Left renal cortex interstitium (tissue), 4 donors: ENCODE measurements at places on chromosomes 6 and 20. TPM values are rescaled to one million over a fixed set of nuclear protein-coding genes. Genes with fewer than 3 reads are reported as not detected.

ID4 gene
- polyA plus RNA-seq, result 149 TPM

GRCh38 chr6:167676000-167676665 is 150.6 kb upstream of the AFDN start:
- DNase-seq, result no peak

DNA sequence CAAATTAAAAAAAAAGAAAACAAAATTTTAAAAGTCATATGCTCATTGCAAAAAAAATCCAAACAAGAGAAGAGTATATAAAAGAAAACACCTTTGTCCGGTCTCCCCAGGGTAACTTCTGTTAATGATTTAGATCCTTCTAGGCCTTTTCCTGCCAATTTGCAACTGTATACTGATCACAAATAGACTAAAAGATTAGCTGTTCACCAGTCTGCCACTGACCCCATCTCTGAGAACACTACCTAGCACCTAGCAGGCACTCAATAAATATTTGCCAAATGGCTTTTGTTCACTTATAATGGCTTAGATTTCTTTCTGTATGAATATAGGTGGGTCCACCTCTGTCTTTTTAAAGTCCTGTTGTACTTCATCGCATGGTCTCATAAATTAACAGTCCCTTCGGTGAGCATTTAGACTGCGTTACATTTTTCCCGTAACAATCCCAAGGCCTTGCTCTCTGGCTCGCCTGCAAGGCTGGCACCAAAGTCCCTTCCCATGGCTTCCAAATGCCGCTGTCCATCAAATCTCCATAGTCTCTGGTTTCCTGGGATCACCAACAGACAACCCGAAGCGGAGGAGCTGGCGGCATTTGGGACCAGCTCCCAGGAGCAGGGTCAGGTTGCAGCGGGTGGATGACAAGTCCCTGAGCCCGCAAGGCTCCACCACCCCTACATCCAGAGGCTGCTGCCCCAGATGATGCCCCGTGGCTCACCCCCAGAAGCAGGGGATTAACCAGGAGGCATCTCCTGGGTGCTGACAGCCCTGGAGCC is 11.8 kb downstream of the JPH2 start:
- DNase-seq, result no peak

DNA sequence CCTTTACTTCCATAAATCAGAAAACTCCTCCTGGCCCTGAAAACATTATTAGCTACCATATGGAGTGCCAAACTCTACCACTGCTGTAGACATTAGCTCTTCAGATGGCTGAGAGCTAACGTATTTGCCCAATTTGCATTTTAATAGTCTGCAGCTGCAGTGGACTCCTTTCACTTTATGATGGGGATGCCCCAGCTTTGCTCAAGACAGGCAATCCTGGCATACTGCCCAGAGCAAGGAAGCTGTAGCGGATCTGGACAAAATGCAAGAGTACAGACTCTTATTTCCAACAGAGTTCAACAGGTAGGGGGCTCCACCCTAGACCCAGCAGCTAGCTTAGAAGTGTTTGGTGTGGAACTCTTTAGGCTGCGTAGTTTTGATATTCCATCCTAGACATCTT is 246.7 kb downstream of the FOXC1 start:
- no peak for DNase-seq

DNA sequence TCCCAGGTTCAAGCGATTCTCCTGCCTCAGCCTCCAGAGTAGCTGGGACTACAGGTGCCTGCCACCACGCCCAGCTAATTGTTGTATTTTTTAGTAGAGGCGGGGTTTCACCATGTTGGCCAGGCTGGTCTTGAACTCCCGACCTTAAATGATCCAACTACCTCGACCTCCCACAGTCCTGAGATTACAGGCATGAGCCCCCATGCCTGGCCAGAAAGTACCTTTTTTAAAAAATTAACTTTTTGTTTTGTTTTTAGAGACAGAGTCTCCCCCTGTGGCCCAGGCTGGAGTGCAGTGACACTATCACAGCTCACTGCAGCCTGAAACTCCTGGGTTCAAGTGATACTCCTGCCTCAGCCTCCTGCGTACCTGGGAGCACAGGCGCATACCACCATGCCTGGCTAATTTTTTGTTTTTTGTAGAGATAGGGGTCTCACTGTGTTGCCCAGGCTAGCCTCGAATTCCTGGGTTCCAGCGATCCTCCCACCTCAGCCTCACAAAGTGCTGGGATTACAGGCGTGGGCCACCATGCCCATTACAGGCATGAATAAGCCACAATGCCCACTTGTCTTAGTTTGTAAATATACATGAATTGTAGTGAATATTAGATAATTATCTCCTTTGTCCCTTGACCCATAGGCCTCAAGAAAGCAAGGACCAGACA is 17.4 kb upstream of the EEF1A1 start:
- DNase-seq, result no peak

RPL7L1 gene
- 97.6 TPM for polyA plus RNA-seq
